ENCODE measurements at places on chromosomes 7 and 10. TPM values are rescaled to one million over a fixed set of nuclear protein-coding genes. Genes with fewer than 3 reads are reported as not detected.

IL2RA gene
- not detected for polyA plus RNA-seq

- DNase-seq = no peak
Observed at GRCh38 chr10:63885156-63885555, 364.0 kb downstream of the REEP3 start.

- no peak for DNase-seq
Observed at GRCh38 chr10:34644224-34644623, 170.9 kb downstream of the PARD3 start.

GRCh38 chr10:7417103-7417623 is 6.3 kb upstream of the SFMBT2 start:
- DNase-seq = no peak

Data from left renal pelvis (tissue), 4 donors.